NCI-H524 (cell line): ENCODE measurements at places on chromosomes 3 and 15.

- DNase-seq, result no peak
Observed at GRCh38 chr3:171457607-171458061, 2.6 kb downstream of the TNIK start.

DNA sequence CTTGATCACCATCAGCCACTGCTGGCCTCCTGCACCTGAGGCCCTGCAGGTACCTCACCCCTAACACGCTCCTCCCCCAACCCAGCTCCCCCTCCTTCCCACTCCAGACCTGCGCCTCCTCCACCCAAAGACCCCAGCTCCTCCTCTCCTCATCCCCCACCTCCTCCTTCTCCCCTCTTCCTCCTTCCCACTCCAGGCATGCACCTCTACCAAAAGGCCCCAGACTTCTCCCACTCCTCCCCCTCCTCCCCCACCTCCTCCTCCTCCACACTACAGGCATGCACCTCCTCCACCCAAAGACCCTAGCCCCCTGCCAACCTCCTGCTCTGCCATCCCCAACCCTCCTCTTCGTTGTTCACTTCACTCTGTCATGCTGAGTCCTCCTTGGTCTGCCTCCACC is 42.7 kb downstream of the CYP11A1 start:
- DNase-seq, result no peak

DNA sequence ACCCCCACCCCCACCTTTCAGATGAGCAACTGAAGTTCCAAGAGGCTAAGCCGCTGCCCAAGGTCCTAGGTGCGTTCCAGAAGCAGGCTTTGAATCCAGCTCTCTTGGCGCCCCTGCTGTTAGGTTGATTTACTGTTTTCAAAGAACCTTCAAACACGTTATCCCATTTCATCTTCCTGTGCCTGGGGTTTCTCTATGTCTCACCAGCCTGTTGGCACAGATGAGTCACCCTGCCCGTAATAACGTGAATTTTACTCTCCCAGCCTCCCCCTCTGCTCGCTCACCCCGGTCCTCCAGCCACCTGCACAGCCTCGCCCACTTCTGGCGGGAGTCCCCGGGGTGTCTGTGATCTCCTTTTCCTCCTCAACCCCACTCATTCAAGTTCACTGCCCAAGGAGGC is 13.0 kb upstream of the TSEN2 start:
- DNase-seq, result no peak

DNA sequence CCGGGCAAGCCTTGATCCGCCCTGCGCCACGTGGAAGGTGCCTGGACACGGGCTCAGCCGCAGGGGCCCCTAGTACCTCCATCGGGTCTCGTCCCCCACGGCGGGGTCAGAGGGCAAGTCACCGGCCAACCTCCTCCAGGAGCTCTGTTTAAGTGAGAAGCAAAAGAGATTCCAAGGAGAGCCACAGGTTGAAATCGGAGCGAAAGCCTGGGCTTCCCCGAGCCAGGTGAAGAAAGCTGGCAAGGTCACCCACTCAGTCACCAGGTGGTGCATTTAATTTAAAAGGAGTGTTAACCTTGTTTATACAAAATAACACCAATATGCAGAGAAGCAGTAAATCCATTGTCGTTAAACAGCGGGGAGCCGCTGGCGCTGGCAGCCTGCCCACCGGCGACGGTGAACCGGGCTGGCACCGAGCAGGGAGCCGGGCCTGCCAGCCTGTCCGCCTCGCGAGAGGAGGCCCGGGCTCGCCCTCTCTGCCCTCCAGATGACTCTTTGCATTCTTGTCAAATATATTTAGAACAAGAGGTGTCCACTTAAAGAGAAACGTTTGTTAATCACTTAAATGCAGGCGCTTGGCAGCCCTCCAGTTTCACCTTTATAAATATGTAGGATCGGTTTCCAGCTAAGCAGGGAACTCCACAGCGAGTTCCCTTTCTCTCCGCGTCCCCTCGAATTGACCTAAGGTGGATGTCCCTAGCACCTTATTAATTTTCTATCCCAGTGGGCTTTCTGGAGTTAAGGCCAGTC is 277.3 kb upstream of the NR2F2 start:
- DNase-seq, result peak; percentile 88

GRCh38 chr3:17645074-17645698 is 97.2 kb downstream of the TBC1D5 start:
- DNase-seq, result peak; percentile 4

DNA sequence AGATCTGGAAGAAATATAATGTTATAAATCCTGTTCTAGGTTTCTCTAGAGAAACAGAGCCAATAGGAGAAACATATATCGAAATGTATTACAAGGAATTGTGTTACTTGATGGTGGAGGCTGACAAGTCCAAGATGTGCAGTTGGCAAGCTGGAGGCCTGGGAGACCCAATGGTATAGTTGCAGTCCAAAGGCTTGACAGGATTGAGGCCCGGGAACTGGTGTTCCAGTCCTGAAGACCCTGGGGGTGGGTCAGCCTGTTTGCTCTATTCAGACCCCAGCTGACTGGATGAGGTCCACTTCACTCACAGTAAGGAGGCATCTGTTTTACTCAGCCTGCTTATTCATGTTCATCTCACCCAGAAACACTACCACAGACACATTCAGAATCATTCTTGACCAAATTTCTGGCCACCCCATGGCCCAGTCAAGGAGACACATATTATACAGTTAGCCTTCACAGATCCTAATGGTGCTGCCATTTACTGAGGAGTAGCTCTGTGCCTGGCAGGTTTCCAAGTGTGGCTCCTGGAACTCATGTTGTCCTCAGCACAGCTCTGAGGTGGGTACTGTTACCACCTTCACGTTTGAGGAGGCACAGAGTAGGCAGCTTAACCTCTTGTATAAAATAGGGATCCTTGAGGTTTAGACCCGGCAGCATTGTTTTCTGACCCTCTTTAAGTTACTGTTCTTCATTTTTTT is 3.7 kb downstream of the TRAK1 start:
- DNase-seq, result no peak

DNA sequence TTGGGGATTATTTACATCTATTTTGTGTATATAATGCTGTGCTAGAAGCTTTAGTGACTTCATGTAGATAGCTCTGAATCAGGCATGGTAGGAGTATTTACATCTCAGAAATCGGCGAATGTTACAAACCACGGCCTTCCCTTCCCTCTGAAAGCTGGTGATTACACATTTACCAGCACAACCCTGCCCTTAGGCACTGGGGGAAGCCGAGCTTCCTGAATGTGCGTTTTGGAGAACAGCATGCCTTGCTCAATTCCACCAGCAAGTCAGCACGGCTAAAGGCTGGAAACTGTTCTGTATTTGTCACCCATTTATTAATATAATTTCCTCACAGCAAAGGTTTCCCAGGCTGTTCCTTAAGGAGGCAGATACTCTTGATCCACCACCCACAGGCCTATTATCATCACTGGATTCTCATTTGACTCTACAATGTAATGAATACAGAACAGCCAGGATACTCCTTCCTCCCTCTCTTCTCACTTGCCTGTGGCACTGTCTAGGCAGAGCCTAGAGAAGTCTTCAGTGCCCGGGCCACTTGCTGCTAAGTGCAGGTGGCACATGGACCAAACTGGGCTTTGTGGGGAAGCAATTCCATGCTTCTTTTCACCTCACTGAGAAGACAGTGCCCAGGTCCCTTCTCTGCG is 55.2 kb upstream of the CACNA2D3 start:
- no peak for DNase-seq

DNA sequence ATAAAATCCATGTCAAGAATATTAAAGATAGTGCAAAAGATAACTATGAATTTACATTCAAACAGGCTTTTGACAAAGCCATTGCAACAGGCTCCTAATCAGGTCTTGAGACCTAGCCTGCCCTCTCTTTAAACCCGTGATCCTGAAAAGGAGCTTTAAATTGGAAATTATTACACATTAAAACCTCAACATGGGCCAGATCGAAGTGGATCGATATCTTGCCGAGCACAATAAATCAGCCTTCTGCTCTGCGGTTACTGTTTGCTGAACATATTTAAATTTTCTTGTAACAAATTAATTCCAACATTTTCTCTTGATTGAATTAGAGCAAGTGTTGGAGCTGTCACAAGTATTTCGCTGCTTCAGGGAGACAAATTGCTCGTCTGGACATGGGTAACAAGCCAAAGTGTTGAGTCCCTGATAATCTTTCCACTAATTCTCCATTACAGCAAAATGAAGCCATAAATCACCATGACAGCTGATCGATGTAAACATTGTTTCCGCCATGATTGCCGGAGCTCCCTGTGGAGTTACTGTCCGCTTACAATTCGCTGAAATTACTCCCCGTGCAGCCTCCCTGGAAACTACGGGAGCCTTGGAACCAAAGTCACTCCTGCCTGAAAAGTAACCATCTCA is 47.6 kb downstream of the SHOX2 start:
- peak; percentile 57 for DNase-seq

- DNase-seq, result no peak
Observed at GRCh38 chr3:54625805-54626787, 301.8 kb downstream of the LRTM1 start.

- no peak for DNase-seq
Observed at GRCh38 chr3:128706086-128706615, 19.8 kb upstream of the RAB7A start.

DNA sequence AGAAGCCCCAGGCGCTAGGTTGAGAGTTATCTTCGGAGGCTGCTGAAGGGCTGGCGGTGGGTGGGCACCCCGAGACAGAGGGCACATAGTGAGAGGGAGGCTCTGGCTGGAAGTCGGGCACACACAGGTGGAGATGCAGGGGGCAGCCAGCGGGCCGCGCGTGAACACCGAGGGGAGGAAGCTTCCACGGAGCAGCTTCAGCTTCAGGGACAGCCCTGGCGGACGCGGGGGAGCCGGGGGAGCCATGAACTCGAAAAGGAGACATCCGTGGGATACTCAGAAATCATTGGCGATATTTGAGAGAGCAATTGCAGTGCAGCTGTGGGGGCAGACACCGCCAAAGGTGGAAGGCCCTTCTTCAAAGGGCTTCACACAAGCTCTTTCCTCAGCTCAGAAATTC is 204.6 kb downstream of the ATP10A start:
- DNase-seq, result no peak

GRCh38 chr3:132713977-132714727 is 8.1 kb downstream of the NPHP3 start:
- no peak for DNase-seq

DNA sequence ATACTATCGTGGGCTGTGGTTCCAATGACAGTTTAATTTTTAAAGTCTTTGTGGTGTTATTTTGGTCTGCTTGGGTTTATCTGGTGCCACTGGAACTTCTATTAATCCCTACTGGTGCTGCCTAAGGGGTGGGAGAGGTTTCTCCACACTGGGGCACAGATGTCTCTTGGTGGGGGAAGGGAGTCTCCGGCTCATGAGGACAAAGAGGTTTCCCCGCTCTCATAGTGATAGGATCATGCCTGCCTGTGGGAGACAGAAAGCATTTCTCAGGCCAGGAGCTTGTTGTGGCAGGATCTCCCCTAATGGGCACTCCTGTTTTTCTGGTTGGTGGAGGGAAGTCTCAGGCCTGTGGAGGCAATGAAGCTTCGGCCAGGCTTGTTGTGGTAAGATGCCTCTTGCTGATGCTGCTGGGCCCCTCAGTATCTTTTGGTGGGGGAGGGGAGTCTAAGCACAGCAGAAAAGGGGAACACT is 84.3 kb upstream of the THRB start:
- no peak for DNase-seq

GRCh38 chr3:43872301-43872700 is 181.6 kb downstream of the ABHD5 start:
- no peak for DNase-seq

DNA sequence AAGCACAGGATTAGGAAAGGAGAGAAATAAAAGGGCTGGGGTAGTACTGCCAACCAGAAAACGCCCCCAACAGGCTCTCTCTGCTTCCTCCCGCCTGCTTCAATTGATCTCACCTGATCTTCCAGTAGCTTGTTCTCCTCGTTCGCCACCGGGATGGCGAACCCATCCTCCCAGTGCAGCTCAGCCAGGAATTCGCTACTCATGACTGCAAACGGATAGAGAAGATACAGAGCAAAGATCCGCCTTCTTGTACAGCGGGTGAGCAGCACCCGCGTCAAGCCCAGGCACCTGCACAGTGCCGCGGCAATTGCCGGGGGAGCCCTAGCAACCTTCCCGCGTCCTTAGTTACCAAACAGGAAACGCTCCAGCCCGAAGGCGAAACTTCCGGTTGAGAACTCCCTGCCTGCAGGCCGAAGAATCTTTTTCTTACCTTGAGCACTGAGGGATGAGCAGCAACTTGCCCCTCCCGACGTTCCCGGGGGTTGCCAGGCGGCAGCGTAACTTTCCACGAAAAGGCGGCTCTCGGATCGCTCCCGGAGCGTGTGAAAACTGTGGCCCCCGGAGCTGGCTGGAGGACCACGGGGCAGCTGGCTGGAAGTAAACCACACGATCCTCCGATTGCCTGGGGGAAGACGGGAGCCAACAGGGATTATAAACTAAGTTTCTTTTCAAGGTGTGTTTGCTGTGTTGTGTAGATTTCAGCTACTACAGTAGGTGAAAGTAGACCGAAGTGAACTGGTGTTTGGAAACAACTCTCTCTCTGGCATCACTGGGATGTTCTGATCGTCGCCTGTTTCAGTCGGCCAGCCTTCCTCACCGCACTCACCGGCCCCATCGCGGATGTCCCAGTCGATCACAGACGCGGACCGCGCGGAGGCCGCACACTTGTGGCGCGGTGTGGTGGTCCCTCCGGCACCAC is at the start of gene CCDC39:
Gene CCDC39, minus strand, starts transcription at position 312 of the 919 bp plus-strand sequence. Its CDS starts 109 bp downstream, at position 203.
- DNase-seq, result peak; percentile 91

GRCh38 chr3:170331143-170331542 is 26.4 kb upstream of the SKIL start:
- DNase-seq, result no peak

GRCh38 chr3:46085421-46086082 is 58.3 kb upstream of the XCR1 start:
- DNase-seq, result no peak

- no peak for DNase-seq
Observed at GRCh38 chr15:71278989-71279756, 163.9 kb downstream of the THSD4 start.

DNA sequence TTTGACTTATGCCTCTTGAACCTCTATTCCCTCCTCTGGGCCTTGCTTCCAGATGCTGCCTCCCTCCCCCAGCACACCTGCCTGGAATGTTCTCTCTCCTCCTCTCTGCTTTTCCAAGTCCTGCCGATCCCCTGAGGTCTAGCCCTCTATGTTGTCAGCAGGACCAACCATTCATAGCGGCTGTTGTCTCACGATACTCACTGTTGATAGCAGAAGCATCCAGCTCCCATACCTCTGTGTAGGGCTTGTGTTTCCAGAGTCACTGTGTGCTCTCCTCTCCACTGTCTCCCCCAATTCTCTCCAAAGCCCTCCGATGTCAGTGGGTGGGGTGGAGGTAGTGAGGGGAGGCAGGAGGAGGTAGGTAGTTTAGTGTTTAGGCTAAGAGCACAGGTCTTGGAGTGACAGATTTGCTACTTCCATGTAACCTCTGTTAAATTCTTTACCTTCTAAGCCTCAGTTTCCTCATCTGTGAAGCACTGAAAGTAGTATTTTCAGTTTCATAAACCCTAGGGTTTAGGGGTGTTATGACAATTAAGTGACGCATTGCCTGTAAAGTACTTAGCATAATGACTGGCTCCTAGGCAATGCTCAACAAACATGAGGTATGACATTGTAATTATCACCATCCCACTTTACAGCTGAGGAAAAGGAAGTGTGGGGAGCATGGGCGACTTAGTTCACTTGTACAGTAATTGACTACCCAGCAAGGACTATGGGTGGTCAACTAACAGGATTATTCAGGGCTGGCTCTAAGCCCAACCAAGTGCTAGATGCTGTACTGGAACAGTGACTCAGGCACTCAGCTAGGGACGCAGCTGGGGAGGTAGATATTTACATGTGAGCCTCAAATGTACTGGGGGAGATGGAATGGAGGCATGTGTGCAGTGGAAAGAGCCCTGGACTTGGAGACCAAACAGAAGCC is 122.8 kb downstream of the CACNA1D start:
- no peak for DNase-seq

- peak; percentile 39 for DNase-seq
Observed at GRCh38 chr15:100339999-100340398, 1.8 kb downstream of the ADAMTS17 start.
